ENCODE measurements at places on chromosomes 2 and 18.

- no peak for DNase-seq
These were observed 34.0 kb upstream of the RNF138 start for GRCh38 chr18:32057624-32058165.

- no peak for DNase-seq
These were observed 53.1 kb downstream of the SLC39A10 start for GRCh38 chr2:195709901-195710806.

DNA sequence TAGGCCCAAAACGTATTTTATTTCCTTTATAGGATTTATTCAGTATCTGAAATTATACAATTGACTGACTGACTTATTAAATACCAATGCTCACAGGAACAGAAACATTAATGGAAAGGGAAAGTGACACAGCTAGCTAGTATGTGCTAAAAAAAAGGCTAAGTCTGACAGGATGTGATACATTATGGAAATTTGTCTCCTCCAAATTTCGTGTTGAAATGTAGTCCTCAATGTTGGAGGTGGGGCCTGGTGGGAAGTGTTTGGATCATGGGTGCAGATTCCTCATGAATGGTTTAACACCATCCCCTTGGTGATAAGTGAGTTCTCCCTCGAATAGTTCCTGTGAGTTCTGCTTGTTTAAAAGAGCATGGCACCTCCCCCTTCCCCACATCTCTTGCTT lies 70.6 kb upstream of the WDR75 start:
- DNase-seq, result no peak

GRCh38 chr2:206274434-206275311 lies at the start of gene ZDBF2:
Gene ZDBF2 (plus strand): TSS chr2:206274663. CDS start chr2:206281850, 7,187 bp downstream.
- no peak for DNase-seq

Measured in activated T-helper 1 cell treated with anti-CD3 and anti-CD28 coated beads, Interleukin-2, amount 50 U/mL, for 16 hours (primary cell).